ENCODE measurements at places on chromosomes 4 and X.

DNA sequence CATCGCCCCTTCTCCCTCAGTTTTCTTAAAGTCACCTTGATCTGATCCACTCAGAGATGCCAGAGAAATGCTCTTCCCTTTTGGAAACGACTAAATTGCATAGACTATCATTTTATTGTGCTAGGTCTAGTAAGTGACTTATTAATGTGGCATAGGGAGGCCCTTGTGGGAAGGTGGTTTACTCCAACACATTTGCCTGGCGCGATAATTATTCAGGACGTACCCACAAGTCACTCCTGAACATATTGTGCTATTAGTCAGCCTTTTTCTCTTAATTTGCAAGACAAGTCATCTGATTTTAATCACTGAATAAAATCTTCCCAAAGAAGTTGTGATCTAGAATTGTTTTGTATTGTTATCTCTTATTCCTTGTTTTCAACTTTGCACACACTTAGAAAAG, 7.6 kb downstream of the ENPEP start:
- no peak for DNase-seq

GRCh38 chr4:144820728-144821085, 174.8 kb downstream of the HHIP start:
- DNase-seq = no peak

DNA sequence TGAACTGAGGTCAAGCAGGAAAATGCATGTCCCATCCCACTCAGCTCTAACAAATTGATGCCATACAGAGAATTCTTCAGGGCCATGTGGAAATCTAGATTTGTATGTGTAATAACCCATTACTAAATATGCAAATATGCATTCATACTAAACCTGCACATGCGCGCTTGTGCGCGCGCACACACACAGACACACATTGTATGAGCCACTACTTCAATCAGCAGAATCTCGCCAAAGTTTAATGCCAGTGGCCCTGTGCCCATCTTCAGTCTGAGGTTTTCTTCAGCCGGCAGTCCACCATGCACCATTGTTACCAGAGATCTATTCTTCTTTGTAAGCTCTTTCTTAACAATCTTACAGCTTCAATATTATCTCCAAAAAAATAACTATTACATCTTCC, 276.4 kb downstream of the PDGFC start:
- no peak for DNase-seq

- no peak for DNase-seq
Measured at GRCh38 chr4:6625256-6625655, 15.2 kb upstream of the MRFAP1 start.

DNA sequence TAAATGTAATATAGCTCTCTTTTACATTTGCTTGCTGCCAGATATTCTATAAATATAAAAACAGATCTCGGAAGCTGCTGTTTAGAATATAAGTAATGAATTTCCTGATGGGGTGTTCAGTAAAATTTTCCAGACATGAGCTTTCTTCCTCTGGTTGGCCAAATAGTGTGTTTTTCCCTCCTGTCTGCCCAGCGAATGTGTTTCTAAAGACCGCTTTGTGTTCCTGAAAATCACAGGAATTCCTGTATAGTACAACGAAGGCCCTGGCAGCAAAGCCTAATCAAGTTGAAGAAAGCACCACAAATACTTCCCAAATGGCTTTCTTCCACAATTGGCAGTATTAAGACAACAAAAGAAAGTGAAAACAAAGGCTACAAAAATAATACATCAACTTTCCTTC, 494.1 kb downstream of the INPP4B start:
- DNase-seq = no peak

- DNase-seq = no peak
Measured at GRCh38 chr4:71635139-71635748, 148.6 kb downstream of the GC start.

- peak; percentile 77 for DNase-seq
Measured at GRCh38 chr4:69760455-69760854, at the start of gene SULT1B1. SULT1B1 (minus strand) TSS chr4:69760620; CDS start chr4:69755217, 5,403 bp downstream.

DNA sequence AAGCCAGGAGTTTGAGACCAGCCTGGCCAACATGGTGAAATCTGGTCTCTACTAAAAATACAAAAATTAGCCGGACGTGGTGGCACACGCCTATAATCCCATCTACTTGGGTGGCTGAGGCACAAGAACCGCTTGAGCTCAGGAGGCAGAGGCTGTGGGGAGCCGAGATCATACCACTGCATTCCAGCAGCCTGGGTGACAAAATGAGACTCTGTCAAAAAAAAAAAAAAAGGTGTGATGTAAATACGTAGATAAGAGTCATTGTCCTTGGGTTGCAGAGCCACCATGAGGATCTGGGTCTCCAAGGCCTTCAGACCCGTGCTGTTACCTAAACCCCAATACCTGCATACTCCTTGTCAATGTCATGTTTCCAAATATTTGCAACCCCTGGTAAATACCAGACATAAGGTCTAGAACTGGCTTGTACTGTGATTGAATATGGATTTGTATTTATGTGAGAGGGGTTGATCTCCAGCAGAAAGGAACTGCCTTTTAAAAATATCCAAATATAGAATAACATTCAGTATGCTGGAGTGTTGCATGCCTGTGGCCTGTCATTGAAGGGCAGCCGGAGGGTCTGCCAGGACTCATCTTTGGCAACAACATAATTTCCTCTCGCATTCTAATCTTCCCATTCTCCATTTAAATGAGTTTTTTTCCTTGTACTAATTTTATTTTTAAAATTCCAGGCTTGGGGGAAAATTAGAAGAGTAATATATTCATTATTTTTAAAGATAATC, 40.4 kb downstream of the ATXN3L start:
- no peak for DNase-seq

GRCh38 chr4:47642191-47642830, 157.2 kb downstream of the ATP10D start:
- no peak for DNase-seq

DNA sequence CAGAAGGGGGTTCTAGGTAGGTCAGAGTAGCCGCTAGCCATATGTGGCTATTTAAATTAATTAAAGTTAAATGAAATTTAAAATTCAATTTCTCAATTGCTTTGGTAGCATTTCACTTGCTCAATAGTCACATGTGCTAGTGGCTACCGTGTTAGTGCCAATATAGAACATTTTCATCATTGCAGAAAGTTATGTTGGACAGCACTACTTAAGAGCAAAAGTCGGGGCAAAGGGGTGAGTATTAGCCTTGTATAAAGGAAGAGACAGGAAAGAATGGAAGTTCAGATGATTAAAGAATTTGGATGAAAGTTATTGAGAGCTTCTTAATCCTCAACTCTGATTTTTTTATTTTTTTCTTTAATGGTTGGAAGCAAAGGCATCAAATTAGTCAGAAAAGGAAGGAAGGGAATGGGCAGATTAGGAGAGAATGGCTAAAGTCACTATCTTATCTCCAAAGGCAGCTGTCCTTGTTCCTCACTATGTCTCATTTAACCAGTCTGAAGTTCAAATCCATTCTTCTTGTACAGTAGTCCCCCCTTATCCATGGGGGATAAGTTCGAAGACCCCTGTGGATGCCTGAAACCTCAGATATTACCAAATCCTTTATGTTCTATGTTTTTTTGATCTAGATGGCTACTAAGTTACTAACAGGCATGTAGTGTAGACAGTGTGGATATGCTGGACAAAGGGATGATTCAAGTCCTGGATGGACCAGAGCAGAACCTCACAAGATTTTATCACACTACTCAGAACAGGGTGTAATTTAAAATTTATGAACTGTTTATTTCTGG, 22.9 kb downstream of the OCIAD1 start:
- DNase-seq = no peak

DNA sequence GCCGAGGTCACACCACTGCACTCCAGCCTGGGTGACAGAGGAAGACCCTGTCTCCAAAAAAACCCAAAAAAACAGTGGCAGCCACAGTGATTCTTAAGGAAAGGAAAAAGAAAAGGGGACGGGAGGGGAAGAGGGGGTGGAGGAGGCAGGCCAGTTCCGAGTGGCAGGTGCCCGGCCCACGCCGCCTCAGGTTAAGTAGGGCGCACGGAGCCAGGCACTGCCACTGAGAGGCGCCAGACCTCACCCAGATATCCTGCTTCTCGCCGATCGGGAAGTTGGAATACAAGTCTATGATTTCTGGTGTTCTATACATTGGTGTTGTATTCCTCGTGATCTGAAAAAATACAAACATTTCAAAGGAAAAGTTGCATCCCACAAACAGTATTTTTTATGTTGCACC, 35.9 kb downstream of the GAK start:
- no peak for DNase-seq

- no peak for DNase-seq
Measured at GRCh38 chr4:117135634-117136354, 50.4 kb upstream of the TRAM1L1 start.

DNA sequence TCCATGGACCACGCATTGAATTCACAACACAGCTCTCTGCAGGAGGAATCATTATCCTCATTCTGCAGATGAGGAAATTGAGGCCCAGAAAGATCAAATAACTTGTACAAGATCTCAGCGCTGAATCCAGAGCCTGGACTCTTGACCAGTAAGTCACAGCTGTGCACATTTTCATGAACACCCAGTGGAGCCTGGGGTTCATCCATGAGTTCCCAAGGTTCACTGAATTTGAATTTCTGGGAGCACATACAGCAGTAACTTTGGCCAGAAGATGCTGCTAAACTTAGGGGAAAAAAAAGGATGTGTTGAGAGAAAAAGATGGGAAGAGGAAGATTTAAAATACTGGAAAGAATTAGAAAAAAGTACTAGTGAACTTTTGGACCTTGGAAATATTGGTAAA, 218.7 kb upstream of the PPARGC1A start:
- no peak for DNase-seq

DNA sequence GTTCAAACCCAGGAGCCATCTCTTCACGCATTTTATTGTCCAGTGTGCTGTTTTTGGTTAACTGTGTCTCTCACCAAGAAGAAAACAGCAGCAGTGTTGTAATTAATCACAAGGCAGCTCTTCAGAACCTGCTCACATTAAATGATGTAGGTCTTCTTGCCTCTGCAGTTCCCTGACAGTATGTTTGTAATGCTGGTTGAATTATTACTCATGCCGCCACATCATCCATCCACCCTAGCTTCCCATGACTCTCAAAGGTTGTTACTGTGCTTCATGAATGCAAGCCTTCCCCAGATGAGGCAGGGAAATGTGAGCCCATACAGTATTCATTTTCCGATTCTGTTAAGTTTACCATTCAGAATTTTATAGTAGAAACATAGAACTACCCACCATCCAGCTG, 17.4 kb downstream of the TLR10 start:
- DNase-seq = peak; percentile 44

DNA sequence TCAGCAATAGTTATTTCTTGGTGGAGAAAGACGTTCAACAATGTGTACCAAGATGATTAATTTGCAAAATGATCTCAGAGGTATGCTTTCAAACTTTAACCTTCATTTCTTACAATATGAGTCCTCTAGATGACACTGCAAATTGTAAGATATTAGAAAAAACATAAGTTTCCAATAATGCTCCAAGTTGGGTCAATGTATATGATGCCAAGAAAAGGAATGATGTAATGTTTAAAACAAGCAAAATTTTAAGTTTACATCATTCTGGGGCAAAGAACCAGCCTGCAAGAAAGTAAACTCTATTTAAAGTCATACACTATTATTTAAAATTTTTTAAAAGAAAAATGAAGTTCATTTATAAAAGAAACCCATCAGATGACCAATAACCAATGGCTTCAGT, 56.1 kb downstream of the PRSS12 start:
- no peak for DNase-seq

DNA sequence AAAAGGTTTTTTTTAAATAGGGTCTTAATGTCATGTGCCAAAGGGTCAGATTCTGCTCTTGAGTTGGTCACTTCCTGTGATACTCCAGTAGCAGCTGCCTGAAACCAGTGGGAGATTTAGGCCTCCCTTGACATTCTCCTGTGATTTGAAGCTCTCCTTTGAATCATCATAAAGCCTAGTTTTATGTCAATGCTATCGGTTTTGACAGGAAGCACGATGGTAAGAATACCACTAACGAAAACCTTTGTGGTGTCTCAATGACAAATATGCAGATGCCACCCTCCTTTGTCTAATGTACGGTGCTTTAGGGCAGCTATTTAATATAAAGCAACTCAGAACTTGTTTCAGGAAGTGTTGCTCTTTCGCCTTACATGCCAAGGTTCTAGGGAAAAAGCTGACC, 44.2 kb downstream of the CCNI start:
- no peak for DNase-seq

DNA sequence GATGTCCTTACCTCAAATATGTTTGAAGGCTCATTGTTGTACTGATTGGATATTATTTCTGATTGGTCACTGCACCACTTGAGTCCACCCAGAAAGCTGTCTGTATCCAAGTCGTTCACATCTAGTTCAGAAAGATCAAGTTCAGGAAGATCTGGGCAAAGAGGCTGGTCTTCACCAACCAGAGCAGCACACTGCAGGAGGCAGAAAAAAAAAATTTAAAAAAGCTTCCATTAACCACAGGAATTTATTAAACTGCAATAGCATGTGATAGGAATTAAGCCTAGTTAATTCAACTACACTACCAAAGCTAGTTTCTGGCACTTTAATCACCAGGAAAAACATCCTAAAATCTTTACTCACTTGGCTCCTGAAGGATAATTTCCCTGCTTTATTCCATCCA, 5.1 kb downstream of the PPARGC1A start:
- DNase-seq = no peak

GRCh38 chrX:27619975-27620374, 29.8 kb downstream of the DCAF8L2 start:
- no peak for DNase-seq

DNA sequence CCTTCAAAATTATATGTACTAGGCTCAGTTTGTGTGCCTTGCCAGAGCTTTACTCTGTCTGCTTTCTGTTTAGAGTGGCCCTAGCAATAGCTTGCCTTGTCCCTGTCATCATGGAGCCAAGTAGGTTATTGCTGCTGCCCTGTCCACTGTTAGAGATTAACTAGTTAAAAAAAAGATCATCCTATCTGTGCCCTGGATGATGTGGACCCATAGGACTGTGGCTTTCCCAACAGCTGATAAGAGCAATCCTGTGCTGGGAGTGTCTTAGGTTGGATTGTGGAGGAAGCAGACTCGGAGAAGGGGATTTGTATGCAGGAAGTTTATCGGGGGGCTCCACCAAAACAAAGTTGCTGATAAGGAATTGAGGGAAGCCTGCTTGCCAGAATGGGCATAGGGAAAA, 23.8 kb downstream of the PPP1R2C start:
- DNase-seq = no peak

DNA sequence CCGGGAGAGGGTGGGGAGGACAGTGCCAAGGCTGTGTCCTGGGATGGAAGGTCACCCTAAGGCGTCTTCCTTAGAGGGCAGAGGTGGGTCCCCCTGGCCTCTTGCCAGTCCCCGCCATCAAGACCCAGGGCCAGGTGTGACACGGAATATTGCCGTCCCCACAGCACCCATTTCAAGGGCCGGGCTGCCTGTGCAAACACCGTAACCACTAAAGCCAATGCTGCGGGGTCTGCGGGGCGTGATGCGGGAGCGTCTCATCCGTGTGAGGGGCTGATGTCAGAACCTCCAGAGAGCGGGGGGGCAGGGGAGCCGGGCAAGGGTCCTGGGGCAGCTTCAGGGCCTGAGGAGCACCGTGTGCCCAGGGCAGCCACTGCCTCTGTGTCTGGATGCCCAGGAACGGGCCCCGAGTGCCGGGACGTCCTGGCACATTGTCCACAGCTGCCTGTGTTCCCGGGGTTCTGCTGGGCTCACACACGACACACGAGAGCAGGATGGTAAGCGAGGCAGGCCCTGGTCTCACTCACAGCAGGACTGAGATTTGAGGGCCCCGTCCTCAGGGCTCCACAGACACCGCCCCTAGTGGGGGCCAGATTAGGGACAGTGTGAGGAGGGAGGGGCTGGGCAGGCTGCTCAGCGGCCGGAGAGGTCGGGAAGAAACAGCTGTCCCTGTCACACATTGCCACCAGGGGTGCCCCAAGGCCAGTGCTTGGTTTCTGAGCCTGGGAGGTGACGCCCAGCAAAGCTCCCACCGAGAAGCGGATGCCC, 29.2 kb downstream of the NKX1-1 start:
- DNase-seq = no peak

- peak; percentile 56 for DNase-seq
Measured at GRCh38 chr4:140046543-140046942, 107.4 kb downstream of the MAML3 start.

Data from inflammatory macrophage (primary cell).